ENCODE measurements at places on chromosomes 7 and 10. TPM values are rescaled to one million over a fixed set of nuclear protein-coding genes. Genes with fewer than 3 reads are reported as not detected.

The RAPGEF5 gene
- 12.6 TPM for polyA plus RNA-seq

The CCDC6 gene
- 12.6 TPM for polyA plus RNA-seq

DNA sequence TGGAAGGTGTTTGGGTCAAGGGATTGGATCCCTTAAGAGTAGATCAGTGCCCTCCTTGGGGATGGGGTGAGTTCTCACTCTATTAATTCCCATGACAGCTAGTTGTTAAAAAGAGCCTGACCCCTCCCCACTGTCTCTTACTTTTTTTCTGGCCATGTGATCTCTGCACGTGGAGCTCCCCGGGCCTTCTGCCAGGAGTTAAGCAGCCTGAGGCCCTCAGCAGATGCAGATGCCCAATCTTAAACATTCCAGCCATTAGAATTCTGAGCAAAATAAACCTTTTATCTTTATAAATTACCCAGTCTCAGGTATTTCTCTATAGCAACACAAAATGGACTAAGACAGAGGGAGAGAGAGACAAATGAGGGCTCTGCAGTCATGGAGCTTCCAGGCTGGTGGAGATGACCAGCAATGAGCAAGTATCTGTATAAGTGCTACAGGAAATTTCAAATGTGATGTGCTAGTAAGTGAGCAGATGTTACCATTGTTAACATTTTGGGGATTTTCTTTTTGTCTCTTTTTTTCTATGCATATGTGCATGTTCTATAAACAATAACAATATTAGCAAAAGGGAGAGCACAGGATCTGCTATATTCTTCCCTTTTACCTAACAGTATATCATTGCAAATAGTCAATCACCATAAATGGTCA, 26.7 kb downstream of the PLPP4 start:
- no peak for DNase-seq

- no peak for DNase-seq
These were observed 43.5 kb downstream of the VWA2 start for GRCh38 chr10:114282526-114282925.

DNA sequence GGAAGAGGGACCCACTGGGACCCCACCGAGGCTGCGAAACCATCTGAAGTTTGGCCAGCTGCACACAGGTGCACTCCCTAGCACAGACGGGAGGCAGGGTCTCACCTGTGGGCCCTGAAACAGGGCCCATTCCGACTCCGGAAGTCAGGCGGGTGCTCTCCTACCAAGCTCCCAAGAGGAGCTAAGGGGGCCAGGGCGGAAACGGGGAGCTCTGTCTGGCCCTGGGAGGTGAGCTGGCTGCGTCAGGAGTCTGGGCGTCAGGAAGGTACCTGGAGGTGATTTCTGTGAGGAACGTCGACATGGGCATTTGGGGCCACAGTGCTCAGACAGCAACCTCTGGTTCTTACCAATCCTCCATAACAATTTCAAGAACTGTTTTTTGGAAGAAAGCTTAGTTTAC, 411.7 kb downstream of the TCERG1L start:
- no peak for DNase-seq

The AS3MT gene
- polyA plus RNA-seq, result not detected

DNA sequence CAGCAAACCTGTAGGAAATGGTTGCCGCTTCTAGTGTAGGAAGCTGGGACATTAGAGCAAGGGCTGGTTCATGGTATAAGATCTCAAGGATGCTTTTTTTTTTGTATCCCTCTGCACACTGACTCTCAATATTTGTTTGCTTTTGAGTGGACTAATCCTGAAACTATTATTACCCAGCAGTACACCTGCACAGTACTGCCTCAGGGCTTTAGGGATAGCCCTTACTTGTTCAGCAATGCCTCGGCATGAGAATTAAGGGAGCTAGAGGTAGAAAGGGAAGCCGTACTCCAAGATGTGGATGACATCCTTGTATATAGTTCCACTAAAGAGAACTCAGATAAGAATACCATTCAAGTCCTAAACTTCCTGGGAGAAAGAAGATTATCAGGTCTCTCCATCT, 70.5 kb downstream of the COPG2 start:
- no peak for DNase-seq

DNA sequence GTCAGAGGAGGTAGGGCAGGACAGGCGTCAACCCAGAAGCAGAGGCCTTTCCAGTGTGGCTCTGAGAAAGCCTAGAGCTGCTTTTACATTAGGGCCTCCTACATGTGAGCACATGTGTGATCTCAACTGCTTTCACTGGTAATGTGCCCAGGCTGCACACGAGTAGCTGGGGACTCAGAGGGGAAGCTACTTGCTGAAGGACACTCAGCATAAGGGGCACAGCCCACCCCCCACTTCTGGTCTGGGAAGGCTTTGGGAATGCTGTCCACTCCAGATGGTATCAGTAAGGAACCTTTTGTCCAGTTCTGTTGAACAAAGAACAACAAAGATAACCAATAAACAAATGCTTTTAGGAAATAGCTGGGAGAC, 18.9 kb downstream of the PRF1 start:
- DNase-seq, result no peak

- DNase-seq, result no peak
These were observed 189.2 kb upstream of the PODXL start for GRCh38 chr7:131745390-131746248.

DNA sequence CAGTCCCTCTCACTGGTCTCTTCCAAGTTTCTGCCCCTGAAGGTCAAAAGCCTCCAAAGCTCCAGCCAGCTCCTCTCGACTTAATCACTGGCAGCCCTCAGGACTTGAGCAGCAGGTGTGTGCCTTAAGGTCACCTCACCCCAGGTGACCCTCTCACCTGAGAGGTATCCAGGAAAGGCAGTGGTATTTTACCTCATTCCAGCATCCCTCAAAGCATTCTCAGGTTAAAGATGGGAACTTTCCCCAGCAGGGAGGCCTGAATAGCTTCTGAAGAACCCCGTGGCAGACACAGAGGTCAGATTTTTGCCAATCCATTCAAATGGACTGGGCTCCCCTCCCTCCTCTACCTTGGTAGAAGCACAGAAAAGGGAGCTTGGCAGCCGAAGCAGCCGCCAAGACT, 148.2 kb downstream of the GFRA1 start:
- DNase-seq, result no peak

The MMRN2 gene
- polyA plus RNA-seq, result 1.8 TPM

The NPM3 gene
- polyA plus RNA-seq, result 64.9 TPM

The OPN4 gene
- polyA plus RNA-seq, result not detected

The PNLIP gene
- not detected for polyA plus RNA-seq

DNA sequence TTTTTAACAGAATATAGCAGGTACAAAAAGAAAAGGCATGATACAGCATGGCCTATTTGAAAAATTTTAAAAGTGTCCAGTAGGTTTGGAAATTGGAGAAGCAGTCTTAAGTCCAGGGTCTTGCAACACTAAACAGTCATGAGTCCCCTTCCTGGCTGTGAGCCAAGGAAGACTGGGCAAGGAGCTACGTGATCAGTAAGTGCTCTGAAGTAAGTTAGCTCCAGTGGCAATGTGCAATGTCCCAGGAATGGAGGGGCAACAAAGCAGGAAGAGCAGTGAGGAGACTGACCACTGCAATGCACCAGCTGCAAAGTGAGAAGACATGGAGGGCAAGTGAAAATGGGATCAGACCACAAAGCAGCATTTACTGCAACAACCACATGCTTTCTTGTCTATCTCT, 72.9 kb upstream of the GRID1 start:
- peak; percentile 91 for DNase-seq

DNA sequence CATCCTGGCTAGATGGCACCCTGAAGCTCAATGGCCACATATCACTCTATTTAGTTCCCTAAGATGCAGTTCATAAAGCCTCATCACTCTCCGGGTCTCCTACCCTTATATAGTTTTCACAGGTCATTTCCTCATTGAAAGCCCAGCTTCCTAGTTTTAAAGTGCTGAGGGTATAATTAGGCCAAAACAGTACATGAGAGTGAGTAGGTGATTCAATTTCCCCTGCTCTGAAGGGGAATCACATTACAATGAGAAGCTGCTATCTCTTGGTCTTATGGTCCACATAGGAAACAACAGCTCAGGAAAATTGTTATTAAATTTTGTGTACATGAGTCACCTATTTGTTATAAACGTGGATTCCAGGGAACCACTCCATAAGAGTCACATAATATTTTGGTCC, 162.0 kb downstream of the SEMA3E start:
- DNase-seq, result no peak

GRCh38 chr7:69349291-69349690, 249.0 kb upstream of the AUTS2 start:
- no peak for DNase-seq

The STEAP2 gene
- polyA plus RNA-seq, result 1.4 TPM

- DNase-seq, result no peak
These were observed 4.0 kb downstream of the CYP3A4 start for GRCh38 chr7:99779949-99780348.

DNA sequence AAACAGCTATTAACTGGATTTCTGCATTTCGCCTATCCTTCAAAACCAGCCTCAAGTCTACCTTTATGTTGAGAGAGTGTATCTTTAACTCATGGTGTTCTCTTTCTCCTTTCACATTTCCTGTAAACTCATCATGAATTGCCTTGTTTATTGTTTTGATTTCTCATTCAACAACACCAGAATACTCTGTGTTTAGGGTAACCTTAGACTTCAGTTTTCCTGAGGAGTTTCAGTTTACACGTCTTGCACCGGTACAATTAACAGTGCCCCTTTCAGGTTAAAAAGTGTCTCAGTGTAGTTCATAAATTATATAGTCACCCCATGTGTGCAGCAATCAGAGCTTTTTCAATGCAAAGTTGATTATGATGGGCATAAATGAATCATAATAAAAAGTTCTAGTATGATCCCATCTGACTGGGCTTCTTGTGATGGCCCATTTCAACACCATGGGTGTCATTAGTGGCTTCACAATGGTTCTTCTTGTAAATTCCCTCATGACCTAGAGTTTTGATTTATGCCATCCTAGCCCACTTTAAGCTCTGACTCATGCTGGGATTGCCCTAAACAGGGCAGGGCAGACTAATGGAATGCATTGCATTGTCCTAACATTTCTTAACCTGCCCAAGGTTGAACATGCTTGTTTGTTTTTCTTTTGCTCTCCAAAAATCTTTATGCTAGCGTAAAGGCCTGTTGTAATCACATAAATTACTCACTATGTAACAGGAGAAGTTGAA, 22.0 kb downstream of the ITGB8 start:
- no peak for DNase-seq

DNA sequence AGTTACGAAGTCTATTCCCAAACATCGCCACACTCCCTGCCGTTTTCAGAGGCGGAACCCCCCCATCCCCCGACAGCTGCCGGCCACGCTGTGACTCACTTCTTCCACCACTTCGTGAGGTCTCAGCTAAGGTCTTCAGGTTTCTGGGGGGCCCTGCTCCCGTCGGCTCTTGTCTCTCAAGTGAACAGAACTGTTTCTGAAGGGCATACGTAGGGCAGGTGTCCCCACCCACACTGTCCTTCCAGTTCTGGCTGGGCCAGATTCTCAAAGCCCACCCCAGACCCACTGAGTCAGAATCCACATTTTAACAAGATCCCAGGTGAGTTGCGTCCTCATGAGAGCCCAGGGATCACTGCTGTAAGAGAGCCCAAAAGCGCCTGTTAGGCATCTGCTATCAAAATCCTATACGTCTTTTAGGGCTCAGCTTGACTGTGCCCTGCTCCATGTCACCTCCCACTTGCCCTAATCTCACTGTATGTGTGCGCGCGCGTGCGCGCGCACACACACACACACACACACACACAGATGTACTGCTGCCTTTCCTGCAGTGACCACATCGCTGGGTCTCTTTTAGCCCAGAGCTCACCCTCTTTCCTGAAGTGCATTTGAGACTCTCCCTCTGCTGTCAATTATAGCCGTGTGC, 78.8 kb downstream of the PROSER2 start:
- DNase-seq, result peak; percentile 43

- no peak for DNase-seq
These were observed 1.5 kb downstream of the NIPSNAP2 start for GRCh38 chr7:55965805-55966421.

The VAX1 gene
- not detected for polyA plus RNA-seq

DNA sequence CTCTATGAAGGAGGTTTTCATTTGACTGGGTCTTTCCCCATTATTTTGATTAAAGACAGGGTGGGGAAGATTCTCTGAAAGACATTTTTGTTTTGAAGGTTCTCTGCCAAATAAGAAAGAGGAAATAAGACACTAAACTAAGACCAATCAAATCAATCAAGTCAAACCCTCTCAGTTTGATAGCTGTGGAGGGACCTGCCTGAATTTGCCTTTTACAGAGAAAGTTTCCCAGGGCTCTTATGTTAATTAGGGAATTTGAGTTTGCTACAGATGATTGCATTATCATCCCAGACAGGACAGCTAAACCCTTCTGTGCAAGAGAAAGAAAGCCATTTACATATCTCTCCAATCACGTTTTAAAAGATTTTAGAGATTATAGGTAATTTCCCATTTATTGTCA, 80.0 kb downstream of the CSTF2T start:
- DNase-seq, result no peak

GRCh38 chr10:11595395-11595692, 16.1 kb downstream of the USP6NL start:
- DNase-seq, result no peak

- no peak for DNase-seq
These were observed 472.1 kb downstream of the SEMA3D start for GRCh38 chr7:84714765-84715164.

DNA sequence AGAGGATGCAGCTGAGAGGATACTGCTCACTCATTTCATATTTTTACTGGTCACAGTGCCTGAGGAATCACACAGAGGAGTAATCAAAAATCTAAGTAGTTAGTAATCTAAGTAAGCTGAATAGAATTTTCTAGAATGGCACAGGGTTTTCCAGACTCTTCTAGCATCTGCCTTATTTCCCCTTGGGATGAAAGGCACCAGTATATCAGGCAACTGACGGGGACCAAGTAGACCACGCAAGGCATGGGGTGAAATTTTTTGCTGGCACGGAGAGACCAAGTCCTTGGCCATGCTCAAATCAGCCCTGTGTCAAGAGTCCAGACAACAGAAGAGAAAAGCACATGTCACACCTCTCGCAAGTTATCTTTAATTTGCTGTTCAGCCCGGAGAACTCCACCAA, 14.2 kb downstream of the NCOA4 start:
- DNase-seq, result no peak

GRCh38 chr10:103277713-103278536, 987 bp downstream of the INA start:
- no peak for DNase-seq

The PLAC9 gene
- 1.2 TPM for polyA plus RNA-seq

GRCh38 chr10:91433620-91434019, 23.5 kb downstream of the HECTD2 start:
- DNase-seq, result no peak

Measured in sigmoid colon (tissue), 7 donors.